ENCODE measurements at places on chromosomes 3 and 15. TPM values are rescaled to one million over a fixed set of nuclear protein-coding genes. Genes with fewer than 3 reads are reported as not detected.

DNA sequence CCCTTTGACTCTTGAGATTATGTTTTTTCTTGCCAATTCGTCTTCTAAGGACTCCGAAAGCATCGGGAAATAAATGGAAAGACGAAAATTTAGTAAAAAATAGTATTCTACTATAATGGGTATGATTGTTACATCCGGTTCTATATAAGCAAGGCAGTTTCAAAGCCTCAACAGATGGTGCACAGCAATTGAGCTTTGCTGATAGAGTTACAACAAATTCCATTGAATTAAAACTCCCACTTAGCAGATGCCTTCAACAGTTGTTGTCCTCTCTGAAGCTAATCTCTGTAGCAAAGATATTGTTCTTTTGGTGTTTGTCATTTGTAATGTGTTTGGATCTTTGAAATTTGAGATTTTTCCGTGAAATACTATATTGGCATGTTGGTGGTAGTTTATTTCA, 16.1 kb upstream of the GHSR start:
- DNase-seq, result no peak

- no peak for DNase-seq
Observed at GRCh38 chr15:62432702-62433398, 267.8 kb upstream of the C2CD4B start.

DNA sequence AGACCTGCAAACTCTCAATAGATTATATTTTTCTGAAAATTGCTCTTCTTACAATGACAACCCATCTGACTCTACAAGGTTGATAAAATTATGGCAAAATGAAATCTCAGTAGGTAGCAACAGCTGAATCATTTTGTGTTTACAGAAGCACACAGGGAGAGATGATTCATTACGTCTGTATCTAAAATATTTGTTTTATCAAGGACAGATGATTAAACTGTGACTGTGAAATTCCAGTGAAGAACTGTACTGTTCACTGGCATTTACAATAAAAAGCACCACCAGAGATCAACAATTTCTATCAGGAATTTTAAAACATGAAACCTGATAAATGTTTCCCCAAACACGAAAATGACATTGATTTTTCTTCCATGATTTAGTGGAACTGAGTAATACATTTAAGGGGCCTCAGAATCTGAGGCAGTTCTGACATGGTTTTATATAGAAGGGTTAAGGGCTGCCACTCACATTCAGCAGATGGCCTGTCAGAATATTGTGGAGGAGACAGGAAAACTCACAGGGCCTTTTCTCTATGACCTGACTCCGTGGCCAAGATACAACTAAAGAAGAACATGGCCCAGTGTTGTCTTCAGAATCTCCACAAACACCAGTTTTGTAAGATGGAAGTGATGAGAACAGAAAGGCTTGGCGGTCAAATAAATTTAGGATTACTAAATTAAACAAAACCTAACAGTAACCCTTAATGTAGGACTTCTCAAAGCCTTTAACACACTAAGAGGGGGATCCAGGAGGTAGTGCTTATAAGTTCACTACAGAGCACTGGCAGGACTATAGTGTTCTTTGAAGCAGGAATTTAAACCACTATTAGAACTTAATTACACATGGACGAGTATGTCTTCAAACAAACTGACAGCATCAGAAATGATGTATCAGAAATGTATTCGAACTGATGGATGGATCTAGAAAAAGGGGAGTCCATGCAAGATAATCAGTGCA, 25.9 kb downstream of the RAD18 start:
- no peak for DNase-seq

DNA sequence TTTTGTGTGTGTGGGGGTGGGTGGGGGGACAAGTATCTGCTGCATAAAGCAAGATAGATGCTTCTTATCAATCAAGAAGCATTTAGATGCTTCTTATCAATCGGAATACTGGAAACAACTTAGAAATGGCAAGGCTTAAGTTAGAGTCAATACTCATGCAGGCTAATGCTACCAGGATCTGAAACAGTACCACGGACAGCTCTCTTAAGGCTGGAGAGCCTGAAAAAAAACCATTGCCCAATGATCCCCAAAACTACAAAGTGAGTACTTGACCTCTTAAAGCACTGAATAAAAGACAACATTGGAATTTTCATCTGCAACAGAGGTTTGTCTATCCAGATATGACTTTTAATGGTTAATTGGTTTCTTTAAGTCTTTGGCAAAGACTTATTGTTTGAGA, 262.3 kb downstream of the GAP43 start:
- DNase-seq, result no peak

- no peak for DNase-seq
Observed at GRCh38 chr3:32257042-32257441, 18.6 kb downstream of the CMTM8 start.

GRCh38 chr3:44661189-44661588, 12.7 kb downstream of the ZNF35 start:
- DNase-seq, result no peak

GRCh38 chr3:103906304-103906703, 1460.4 kb upstream of the ALCAM start:
- DNase-seq, result no peak

GRCh38 chr3:184158404-184158803, 3.2 kb downstream of the DVL3 start:
- DNase-seq, result no peak

GRCh38 chr3:54563501-54564200, 364.2 kb downstream of the LRTM1 start:
- no peak for DNase-seq

DNA sequence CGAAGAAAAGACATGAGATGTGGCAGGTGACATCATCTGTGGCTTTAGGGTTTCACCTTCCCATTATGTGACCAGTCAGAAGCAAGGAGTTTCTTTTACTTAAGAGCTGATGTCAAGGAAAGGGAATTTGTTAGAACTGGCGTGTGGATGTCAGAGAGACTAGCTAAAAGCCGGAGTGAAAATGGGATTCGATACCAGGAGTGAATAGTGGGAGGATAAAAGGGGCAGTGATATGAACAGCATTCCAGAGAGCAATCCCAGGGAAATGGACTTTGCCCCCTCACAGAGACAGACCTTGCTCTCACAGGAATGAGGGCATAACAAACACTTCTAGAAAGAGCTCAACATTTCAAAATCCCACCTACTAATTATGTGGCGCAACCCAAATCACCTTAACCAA, 5.9 kb upstream of the FMN1 start:
- no peak for DNase-seq

- no peak for DNase-seq
Observed at GRCh38 chr3:167785790-167786189, 50.3 kb downstream of the SERPINI1 start.

- no peak for DNase-seq
Observed at GRCh38 chr3:57423335-57423734, 120.8 kb downstream of the DNAH12 start.

DNA sequence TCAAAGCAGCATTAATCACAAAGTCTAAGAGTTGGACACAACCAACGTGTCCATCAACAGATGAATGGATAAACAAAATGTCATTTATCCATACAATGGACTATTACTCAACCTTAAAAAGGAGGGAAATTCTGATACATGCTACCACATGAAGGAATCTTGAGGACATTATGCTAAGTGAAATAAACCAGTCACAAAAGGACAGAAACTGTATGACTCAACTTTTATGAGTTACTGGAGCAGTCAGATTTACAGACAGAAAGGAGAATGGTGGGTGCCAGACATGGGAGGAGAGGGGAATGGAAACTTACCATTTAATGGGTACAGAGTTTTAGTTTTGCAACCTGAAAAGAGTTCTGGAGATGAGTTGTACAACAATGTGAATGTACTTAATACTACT, 43.0 kb upstream of the SEC13 start:
- DNase-seq, result no peak

GRCh38 chr15:100471933-100472332, 56.8 kb downstream of the CERS3 start:
- DNase-seq, result no peak

GRCh38 chr15:101710806-101711205, 13.5 kb downstream of the TARS3 start:
- DNase-seq, result no peak

GRCh38 chr3:62587579-62588031, 214.3 kb upstream of the FEZF2 start:
- no peak for DNase-seq

DNA sequence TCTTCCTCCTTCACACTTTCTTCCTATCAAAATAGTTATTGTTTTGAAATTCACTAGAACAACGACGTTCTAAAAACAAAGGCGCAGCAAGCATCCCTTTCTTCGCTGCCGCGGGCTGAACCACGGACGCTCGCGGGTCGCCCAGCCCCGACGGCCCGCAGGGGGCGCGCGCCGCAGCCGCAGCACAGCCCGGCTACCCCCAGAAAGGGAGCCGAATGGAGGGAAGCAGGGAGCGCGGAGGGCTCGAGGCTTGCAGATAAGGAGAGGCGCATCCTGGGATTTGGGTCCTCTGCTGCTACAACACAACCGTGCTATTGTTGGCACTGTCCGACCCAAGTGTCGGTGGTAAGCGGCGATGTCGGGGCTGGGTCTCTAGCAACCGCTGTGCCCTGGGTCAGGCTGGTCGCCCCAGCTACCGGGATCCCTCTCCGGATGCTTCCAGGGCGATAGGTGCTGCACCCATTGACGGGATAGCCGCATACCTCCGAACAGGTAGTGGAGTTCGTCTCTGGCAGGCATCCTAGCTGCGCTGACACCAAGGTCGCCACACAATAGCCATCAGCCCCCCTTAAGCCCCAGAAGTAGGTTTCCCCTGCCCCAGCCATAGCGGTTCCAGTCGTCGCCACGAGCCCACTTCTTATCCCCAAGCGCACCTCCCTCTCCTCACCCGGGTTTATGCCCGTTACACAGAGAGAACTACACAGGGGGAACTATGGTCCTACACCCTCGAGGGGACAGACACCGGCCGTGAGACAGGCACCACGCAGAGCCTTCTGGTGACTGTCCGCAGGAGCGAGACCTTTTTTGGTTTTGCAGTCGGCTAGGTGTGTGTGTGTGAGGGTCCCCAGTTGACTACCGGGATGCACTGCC, 6.0 kb downstream of the ONECUT1 start:
- DNase-seq, result no peak

GRCh38 chr15:77867266-77868047, 210.1 kb downstream of the TBC1D2B start:
- no peak for DNase-seq

DNA sequence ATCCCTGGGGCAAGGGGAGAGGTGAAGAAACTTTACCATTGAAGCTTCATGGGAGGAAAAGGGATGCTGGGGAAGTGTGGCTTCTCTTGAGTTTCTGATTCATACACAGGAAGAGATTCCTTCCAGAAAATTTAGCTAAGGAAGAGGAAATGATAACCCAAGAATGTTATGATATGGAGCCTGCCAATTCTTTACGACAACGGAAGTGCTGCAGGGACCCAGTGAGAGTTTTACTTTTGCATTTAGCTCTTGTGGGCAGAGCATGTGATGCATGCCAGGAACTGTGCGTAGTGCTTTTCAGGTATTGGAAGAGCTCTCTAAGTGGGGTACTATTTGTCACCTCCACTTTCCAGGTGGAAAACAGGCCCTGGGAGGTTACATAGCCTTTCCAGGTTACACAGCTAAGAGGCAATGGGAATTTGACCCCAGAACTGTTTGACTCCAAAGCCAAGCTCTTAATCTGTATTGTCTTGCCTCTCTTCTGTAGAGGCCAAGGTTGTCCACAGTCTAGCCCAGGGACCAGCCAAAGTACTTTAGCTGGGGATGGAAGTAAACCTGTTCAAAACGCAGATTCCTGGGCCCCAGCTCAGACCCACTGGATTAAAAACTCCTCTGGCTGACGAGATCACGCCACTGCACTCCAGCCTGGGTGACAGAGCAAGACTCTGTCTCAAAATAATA, 23.0 kb downstream of the CMTM7 start:
- DNase-seq, result no peak

DNA sequence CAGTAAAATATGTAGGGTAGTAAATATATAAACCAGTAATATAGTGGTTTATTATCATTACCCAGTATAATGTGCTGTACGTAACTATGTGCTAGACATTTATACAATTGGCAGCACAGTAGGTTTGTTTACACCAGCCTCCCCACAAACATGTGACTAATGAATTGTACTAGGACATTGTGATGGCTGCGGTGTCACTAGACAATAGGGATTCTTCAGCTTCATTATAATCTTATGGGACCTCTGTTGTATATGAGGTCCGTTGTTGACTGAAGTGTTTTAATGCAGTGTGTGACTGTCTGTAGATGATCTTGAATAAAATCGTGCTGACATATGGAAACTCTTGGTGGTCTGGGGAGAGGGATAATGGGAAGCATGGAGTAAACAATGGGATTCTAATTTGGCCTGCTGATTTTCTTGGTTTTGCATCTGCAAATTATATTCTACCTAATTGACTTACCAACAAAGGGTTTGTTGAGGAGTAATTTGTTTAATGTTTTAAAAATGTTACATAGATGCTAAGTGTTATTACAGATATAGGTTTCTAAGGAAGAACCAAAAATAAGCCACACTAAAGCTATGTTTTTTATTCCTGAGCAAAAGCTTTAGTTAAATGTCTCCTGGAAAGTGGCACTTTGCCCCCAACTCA, 496.5 kb upstream of the TBL1XR1 start:
- no peak for DNase-seq

- DNase-seq, result no peak
Observed at GRCh38 chr3:192481638-192482037, 245.7 kb downstream of the FGF12 start.

GRCh38 chr3:68996356-68996995, 17.0 kb downstream of the EOGT start:
- no peak for DNase-seq

- no peak for DNase-seq
Observed at GRCh38 chr15:36472672-36473071, 106.8 kb upstream of the CDIN1 start.

STRA6 gene
- 5.9 TPM for total RNA-seq

ACTRT3 gene
- 2.2 TPM for total RNA-seq

ZBBX gene
- total RNA-seq, result 0.49 TPM

HYAL2 gene
- total RNA-seq, result 36.9 TPM

CHRD gene
- total RNA-seq, result not detected

EID1 gene
- total RNA-seq, result 74.3 TPM

USP50 gene
- not detected for total RNA-seq

CD80 gene
- total RNA-seq, result not detected

PRKAR2A gene
- total RNA-seq, result 48.0 TPM

RPL14 gene
- total RNA-seq, result 1,147 TPM

TMCO5A gene
- not detected for total RNA-seq

C3orf33 gene
- 9.5 TPM for total RNA-seq

PDHB gene
- 45.4 TPM for total RNA-seq

EXD1 gene
- total RNA-seq, result not detected

SLITRK3 gene
- not detected for total RNA-seq

CCDC174 gene
- 21.1 TPM for total RNA-seq

KIF15 gene
- 17.0 TPM for total RNA-seq

EFCC1 gene
- not detected for total RNA-seq

All from Calu3 (cell line).